Activated CD4-positive, alpha-beta memory T cell treated with anti-CD3 and anti-CD28 coated beads, Interleukin-2, amount 10 ng/mL, durations not matched to agents 7 days and 5 days (primary cell): ENCODE measurements at places on chromosomes 6 and 20. TPM values are rescaled to one million over a fixed set of nuclear protein-coding genes. Genes with fewer than 3 reads are reported as not detected.

Gene PARD6B
- 6.2 TPM for total RNA-seq

Gene BPIFA1
- total RNA-seq: not detected

Gene NFATC2
- total RNA-seq: 53.3 TPM

Gene SLC35D3
- total RNA-seq: not detected

Gene MUCL3
- total RNA-seq: not detected

GRCh38 chr6:139270249-139270648 is 21.5 kb downstream of the TXLNB start:
- H3K4me3 ChIP-seq: no peak overlapping the region
- no peaks in the 10 kb centered on the region for H3K36me3 ChIP-seq
- no peak for DNase-seq
- no peak overlapping the region for H3K27ac ChIP-seq
- H3K4me1 ChIP-seq: no peaks in the 10 kb centered on the region

DNA sequence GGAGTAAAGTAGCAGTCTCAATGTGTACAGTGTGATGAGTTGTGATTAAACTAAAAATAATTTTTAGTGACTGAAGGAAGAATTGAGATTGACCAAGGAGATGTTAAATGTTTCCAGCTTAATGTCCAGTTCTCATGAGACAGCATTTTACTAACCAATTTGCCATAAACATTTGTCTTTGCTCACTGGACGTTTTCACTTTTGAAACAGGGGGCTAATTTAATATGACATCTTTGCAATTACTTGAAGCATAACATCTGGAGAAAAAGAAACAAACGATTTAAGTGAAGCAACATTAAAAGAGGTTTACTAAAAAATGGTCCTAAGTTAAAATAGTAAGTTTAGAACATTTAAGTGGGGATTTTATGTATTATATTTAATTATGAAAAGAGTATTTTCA is 443.8 kb downstream of the BCKDHB start:
- peaks cover 2% of the 10 kb centered on the region for H3K27me3 ChIP-seq
- no peaks in the 10 kb centered on the region for H3K4me1 ChIP-seq
- H3K36me3 ChIP-seq: no peaks in the 10 kb centered on the region
- H3K27ac ChIP-seq: no peak overlapping the region

- DNase-seq: no peak
- no peaks in the 10 kb centered on the region for H3K27me3 ChIP-seq
- no peak overlapping the region for H3K4me3 ChIP-seq
Observed at GRCh38 chr6:42315991-42316970, 98.6 kb upstream of the MRPS10 start.

- H3K36me3 ChIP-seq: no peaks in the 10 kb centered on the region
- H3K4me1 ChIP-seq: no peaks in the 10 kb centered on the region
- no peak for DNase-seq
- H3K4me3 ChIP-seq: no peak overlapping the region
- no peak overlapping the region for H3K27ac ChIP-seq
Observed at GRCh38 chr20:18847226-18847755, 33.7 kb downstream of the SCP2D1 start.

- DNase-seq: no peak
- H3K27ac ChIP-seq: no peak overlapping the region
- H3K4me3 ChIP-seq: no peak overlapping the region
- no peaks in the 10 kb centered on the region for H3K4me1 ChIP-seq
- no peaks in the 10 kb centered on the region for H3K36me3 ChIP-seq
Observed at GRCh38 chr6:1001655-1002349, 308.9 kb upstream of the EXOC2 start.

GRCh38 chr20:59102841-59103299 is 60.3 kb upstream of the PRELID3B start:
- H3K4me1 ChIP-seq: peaks cover 11% of the 10 kb centered on the region
- DNase-seq: no peak
- H3K27ac ChIP-seq: no peak overlapping the region
- H3K36me3 ChIP-seq: no peaks in the 10 kb centered on the region
- no peak overlapping the region for H3K4me3 ChIP-seq

- H3K27ac ChIP-seq: peak overlapping the region; percentile 63
- H3K4me1 ChIP-seq: peaks cover 26% of the 10 kb centered on the region
- peak; percentile 21 for DNase-seq
- H3K4me3 ChIP-seq: peak overlapping the region; percentile 58
- H3K27me3 ChIP-seq: no peaks in the 10 kb centered on the region
- H3K36me3 ChIP-seq: peaks cover 11% of the 10 kb centered on the region
Observed at GRCh38 chr6:53048431-53049195, 16.6 kb upstream of the FBXO9 start.

DNA sequence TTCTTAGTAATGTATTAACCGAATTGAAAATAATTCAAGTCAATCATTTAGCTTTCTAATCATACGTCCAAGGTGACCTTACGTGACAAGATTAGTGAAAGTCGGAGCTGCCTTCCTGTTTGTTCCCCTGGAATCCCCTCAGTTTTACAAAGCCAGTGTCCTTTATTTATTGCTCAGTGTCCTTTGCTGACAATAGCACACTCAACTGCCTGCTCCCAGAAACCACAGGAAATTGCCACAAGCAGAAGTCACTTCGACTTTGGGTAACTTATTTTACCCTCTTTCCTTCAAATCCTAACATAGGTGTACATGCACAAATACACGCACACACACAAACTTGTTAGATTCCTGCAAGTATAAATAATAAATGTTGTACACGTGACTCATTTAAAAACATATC is 1167.7 kb upstream of the ADGRB3 start:
- H3K36me3 ChIP-seq: no peaks in the 10 kb centered on the region
- no peak overlapping the region for H3K4me3 ChIP-seq
- H3K4me1 ChIP-seq: no peaks in the 10 kb centered on the region
- no peak overlapping the region for H3K27ac ChIP-seq
- no peak for DNase-seq

DNA sequence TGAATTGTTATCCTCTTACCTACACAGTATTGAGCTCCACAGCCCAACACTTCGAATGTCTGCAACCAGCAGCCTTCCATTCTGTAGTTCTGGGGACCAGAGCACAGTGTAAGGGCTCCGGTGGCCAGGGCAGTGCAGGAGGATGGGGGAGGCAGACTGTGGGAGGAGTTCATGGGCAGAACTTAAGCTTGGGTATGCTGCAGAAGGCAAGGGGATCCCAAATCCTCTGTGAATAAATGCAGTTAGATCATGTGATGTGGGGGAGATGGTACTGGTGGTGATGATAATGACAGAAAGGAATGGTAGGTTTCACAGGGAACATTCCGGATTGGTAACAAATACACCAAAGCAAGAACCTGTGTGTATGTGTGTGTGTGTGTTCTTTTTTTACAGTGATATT is 26.5 kb upstream of the CNKSR3 start:
- H3K27me3 ChIP-seq: peaks cover 3% of the 10 kb centered on the region
- DNase-seq: no peak
- H3K27ac ChIP-seq: no peak overlapping the region
- no peak overlapping the region for H3K4me3 ChIP-seq

DNA sequence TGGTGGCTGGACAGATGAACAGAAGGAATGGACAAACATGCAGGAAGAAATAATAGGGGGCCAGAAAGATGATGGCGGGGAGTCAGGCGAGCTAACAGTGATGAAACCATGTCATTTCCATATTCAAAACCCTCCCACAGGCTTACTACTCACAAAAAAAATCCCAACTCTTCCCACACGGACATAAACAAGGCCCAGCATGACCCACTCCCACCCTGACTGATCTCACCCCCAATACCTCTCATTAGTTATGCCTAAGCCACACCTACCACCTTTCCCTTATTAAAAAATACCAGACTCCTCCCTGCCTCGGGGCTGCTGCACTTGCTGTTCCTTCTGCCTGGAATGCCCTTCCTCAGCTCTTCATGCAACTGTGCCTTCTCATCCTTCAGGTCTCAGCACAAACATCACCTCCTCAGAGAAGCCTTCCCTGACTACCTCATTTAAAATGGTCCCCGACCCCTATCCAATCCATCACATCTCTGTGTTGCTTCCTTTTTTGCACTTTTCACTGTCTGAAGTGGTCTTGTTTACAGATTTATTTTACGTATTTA is 145.8 kb downstream of the PREX1 start:
- no peak overlapping the region for H3K4me3 ChIP-seq
- no peaks in the 10 kb centered on the region for H3K27me3 ChIP-seq
- H3K4me1 ChIP-seq: peaks cover 10% of the 10 kb centered on the region
- no peak for DNase-seq

GRCh38 chr20:48703511-48704219 is 124.1 kb downstream of the PREX1 start:
- no peak overlapping the region for H3K27ac ChIP-seq
- no peaks in the 10 kb centered on the region for H3K27me3 ChIP-seq
- H3K4me3 ChIP-seq: no peak overlapping the region

DNA sequence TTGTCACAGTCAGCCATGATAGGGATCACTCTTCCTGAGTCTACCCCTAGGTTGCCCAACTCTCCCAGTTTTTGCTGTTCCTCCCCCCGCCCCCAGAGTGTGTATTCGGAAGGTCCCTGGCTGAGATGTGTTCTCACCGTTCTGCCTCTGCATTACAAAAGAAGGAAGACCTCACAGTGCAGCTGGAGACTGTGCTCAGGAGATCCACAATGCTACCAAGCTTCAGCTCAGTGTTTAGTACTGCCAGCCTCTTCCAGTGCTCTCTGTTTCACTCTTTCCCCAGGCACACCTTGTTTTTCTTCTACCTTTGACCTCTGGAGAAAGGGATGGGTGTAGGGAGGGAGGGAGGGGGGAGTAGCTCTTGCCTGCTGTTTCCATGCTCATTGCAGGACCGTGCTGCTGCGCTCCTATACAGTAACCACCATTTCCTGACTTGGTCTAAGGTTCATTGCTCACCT is 13.4 kb upstream of the MOCS1 start:
- no peaks in the 10 kb centered on the region for H3K4me1 ChIP-seq
- H3K27me3 ChIP-seq: no peaks in the 10 kb centered on the region
- no peak for DNase-seq
- no peak overlapping the region for H3K27ac ChIP-seq

DNA sequence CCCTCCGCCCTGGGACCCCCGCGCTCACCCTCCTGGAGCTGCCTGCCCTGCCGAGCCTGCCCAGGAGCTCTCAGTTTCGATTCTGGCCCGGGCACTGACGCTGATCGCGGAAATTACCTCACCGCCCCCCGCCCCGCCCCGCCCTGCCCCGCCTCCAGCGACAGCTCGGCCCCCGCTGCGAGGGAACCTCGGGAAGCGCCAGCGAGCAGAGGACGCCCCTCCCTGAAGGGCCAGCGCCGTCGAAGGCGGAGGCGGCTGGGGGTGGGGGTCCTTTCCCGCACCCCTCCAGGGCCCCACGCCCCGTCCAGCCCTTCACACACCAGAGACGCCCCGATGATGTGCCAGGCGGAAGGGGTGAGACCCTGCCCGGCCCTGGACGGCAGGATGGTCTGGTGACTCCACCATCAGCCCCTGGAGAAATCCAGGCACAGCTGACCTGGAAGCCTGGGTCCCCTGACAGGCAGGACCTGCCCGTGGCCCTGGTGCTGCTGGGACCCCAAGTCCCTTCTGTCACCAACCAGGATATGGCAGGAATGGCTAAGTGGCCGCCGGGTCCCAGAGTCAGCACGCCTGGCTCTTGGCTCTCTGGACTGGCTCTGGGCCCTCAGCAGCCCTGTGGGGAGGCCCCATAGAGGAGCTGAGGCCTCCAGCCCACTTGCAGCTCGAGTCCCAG is at the start of gene HELZ2:
Gene HELZ2, minus strand, starts transcription at position 84 of the 673 bp plus-strand sequence. CDS start 1,854 bp downstream, outside the sequence.
- H3K27ac ChIP-seq: peak within 1 kb of the TSS; percentile 81
- peaks cover 13% of the 10 kb centered on the region for H3K4me1 ChIP-seq
- H3K36me3 ChIP-seq: peaks cover 1% of the 10 kb centered on the region
- H3K4me3 ChIP-seq: peak within 1 kb of the TSS; percentile 83
- peak; percentile 86 for DNase-seq

GRCh38 chr20:8589956-8590355 is 457.9 kb downstream of the PLCB1 start:
- DNase-seq: no peak
- no peak overlapping the region for H3K27ac ChIP-seq
- H3K27me3 ChIP-seq: no peaks in the 10 kb centered on the region
- no peaks in the 10 kb centered on the region for H3K4me1 ChIP-seq
- H3K36me3 ChIP-seq: no peaks in the 10 kb centered on the region

- H3K36me3 ChIP-seq: no peaks in the 10 kb centered on the region
- H3K4me1 ChIP-seq: no peaks in the 10 kb centered on the region
- no peak overlapping the region for H3K27ac ChIP-seq
- no peaks in the 10 kb centered on the region for H3K27me3 ChIP-seq
- no peak overlapping the region for H3K4me3 ChIP-seq
- no peak for DNase-seq
Observed at GRCh38 chr6:113143206-113143605, 713.9 kb upstream of the MARCKS start.

DNA sequence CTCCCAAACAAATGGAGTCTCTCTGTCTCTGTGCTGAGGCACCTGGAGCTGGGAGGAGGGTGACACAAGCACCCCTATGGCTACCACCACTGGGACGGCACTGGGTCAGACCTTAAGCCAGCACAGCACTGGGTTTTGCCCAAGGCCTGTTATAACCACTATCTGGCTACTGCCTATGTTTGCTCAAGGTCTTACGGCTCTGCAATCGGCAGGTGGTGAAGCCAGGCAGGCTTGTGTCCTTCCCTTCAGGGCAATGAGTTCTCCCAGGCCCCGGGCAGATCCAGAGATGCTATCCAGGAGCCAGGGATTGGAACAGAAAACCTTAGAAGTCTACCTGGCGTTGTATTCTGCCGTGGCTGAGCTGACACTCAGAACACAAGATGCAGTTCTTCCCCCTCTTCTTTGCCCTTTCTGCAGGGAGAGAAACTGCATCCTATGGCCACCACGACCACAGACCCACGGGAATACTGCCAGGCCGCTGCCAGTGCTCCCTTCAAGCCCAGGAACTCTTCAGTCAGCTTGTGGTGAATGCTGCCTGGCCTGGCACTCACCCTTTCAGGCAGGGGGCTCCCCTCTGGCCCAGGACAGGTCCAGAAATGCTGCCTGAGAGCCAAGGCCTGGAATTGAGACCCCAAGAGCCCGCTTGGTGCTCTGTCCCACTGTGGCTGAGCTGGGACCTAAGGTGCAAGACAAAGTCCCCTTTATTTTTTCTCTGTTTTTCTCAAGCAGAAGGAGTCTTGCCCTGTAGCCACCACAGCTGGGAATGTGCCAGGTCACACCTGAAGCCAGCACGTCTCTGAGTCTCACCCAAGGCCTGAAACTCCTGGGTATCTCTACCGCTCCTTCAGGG is 67.0 kb upstream of the FRMD1 start:
- no peaks in the 10 kb centered on the region for H3K4me1 ChIP-seq
- peak; percentile 10 for DNase-seq
- no peaks in the 10 kb centered on the region for H3K36me3 ChIP-seq
- H3K27ac ChIP-seq: no peak overlapping the region
- H3K4me3 ChIP-seq: no peak overlapping the region

DNA sequence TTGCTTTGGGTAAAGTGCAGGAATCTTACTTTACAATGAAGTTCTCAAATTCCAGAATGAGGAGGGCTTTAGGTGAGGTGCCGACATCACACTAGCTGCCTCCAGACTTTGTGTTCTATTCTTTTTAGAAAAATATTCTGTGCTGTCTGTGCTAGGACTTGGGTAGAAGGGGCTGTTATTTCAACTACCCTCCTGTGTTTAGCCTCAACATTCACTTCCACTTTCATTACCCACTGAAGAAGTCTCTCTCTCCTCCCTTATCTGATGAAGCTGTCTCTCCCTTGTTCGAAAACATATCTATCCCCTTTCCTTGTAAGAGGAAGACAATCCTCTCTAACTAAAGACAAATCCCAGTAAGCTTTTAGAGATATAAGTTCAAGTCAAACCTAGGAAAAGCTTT is 25.0 kb upstream of the BRPF3 start:
- no peak overlapping the region for H3K4me3 ChIP-seq
- no peak for DNase-seq
- peaks cover 24% of the 10 kb centered on the region for H3K4me1 ChIP-seq
- no peaks in the 10 kb centered on the region for H3K27me3 ChIP-seq
- H3K27ac ChIP-seq: no peak overlapping the region
- H3K36me3 ChIP-seq: peaks cover 6% of the 10 kb centered on the region
